Stimulated activated naive B cell treated with anti-CD40 and anti-IgM and Interleukin-4, amounts not matched to agents 10 μg/mL and 1 μg/mL and 100 μg/mL, for 72 hours (primary cell): ENCODE measurements at places on chromosomes 5 and 9.

- DNase-seq = no peak
Measured at GRCh38 chr9:131566158-131566557, 20.8 kb downstream of the PRRT1B start.

DNA sequence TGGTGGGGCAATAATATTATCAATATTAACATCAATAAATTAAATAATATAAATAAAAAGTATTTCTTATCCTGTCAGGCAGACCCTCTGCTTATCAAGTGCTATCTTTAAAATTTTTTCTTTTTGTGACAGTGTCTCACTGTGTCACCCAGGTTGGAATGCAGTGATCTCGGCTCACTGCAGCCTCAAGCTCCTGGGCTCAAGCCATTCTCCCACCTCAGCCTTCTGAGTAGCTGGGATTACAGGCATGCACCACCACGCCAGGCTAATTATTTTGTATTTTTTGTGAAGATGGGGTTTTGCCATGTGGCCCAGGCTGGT, 53.2 kb downstream of the NDST1 start:
- DNase-seq = no peak

DNA sequence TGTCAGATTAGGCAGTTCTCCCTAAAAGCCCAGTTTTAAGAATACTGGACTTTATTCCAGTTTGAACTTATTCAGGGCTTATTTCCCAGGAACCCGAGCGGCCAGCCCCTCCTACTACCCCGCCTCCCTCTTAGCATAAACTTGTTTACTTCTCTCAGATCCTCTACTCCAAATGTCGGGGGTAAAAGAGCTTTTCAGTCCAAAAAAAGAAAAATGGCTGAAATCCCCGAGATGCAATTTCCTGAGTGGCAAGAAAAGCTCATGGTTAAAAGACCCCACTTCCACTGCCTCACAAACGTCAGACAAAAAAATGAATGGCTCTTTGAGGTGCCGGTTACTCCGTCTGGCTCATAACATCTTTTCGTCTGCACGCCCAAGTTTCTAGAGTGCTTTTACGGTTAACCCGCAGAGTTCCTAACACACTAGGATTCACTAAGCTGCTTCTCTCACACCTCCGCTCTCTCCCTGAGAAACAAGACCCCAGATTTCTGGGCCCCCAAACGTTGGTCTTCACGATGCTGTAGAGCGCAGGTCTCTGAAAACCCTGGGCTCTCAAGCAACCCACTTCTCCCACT, 402 bp downstream of the BRD8 start:
- DNase-seq = no peak

DNA sequence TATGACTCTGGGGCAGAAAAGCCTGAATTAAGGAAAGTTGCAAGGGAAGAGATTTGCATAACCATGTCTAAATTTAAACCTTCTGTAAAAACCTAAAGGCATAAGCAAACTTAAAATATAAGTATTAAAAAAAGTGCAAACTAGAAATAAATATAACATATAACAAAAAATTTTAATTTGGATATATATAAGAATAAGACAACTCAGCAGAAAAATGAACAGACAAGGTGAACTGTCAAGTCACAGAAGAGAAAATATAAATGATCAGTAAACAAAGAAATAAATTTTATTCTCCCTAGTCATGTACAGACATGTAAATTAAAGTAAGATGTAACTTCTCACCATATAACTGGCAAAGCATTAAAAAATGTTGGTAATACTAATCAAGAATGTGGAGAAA, 37.0 kb downstream of the C5orf22 start:
- no peak for DNase-seq

DNA sequence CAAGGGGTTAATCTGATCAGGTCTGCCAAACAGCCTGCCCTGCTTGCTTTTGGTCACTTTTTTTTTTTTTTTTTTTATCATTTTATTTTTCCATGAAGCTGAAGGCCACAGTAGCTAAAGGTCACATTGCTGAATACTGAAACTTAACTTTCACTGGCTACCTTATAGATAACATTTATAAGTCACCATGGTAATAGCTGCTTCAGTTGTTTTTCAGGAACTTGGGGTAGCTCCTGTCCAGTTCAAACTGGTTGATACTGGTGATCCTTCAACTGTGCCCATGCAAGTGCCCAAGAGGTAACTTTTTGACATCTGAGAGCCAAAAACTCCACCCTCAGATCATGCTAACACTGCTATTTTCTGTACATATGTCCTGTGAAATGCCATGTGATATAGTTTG, 68.3 kb upstream of the RGS7BP start:
- no peak for DNase-seq
